ENCODE measurements at places on chromosomes 13 and 19.

DNA sequence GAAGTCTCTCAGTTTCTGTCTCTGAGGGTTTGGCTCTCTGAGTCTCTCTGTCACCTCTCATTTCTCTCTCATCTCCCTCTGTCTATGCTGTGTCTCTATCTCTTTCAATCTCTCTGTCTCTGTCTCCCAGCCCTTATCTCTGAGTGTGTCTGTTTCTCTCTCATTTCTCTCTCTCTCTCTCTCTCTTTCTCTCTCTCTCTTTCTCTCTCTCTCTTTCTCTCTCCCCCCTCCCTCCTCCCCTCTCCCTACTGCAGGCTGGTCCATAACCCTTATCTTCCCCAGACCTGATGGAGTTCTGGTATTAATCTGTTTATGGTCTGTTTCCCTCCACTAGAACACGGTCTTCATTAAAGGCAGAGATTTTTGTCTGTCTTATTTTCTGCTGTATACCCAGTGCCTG lies 1.3 kb upstream of the PVR start:
- DNase-seq, result no peak

DNA sequence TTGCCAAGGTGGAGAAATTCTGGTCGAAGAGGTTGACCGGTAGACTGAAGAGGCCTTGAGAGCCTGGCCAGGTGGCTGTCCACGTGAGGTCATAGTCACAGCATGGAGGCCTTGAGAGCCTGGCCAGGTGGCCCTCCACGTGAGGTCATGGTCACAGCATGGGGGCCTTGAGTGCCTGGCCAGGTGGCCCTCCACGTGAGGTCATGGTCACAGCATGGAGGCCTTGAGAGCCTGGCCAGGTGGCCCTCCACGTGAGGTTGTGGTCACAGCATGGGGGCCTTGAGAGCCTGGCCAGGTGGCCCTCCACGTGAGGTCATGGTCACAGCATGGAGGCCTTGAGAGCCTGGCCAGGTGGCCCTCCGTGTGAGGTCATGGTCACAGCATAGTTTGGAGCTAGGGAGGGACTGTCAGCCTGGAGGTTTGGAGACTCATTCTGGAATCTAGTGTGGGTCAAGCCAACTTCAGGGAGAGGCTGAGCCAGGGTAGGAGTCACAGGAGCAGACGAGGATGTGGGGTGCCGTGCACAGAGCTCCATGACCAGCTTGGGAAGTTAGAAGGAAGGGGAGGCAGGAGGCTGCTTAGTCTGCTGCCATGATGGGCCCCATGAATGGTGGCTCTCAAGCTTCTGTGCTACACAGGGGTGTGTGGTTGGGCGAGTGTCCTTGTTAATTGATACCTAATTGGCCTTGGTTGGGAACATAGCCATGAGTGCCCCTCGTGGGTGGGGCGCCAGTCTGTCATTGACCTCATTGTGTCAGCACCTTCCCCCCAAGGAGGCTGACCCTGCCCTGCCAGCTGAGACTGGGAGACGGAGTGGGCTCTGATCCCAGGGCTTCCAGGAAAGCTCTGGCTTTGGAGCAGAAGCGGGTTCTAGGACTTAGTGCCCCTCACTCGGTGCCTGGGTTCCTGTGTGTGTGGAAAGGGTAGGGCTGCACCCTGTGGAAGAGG lies 4.0 kb downstream of the LENG9 start:
- DNase-seq, result no peak

GRCh38 chr13:89686171-89686570 lies 1661.3 kb upstream of the MIR17HG start:
- DNase-seq, result no peak

- no peak for DNase-seq
Observed at GRCh38 chr13:23870356-23871140, 18.7 kb downstream of the MIPEP start.

DNA sequence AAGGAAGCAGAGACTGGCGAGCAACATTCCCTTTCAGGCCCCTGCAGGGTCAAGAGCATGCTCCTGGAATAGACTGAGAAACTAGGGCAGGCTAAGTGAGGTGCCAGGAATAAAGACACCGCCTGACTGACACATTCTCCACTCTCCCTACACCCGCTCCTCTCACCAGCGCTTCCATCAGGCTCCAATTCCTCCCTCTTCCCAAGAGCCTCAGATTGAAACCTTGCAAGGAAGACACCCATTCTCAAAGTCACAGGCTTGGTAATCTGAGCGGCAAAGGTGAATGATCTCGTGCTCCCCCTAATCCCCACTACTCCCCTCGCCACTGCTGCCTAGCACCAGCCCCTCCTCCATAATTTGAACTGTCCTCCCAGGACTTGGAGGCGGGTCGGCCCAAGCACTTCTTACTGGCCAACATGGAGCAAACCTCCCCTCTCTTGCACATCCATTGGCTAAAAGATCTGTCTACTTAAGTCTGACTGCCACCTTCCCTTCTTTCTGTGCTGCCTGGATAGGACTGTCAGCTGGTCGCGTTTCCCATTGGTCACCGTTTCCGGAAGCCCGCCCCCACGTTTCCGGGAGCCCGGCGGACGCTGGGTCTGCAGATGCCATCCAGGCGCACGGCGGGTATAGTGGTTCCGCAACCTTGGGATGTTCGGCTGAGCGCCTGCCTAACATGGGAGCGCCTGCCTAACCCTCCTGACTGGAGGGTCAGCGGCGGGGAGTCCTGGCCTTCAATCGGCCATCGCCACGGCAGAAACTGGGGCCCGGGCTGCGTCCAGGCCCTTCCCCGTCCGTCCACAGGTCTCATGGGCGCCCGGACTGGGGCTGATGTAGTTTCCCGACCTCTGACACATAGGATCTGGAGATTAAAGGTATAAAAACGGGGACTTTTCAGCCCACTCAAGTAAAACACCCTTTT lies 33.6 kb downstream of the ZNF383 start:
- DNase-seq, result peak; percentile 79

Data from fibroblast of skin of left biceps (primary cell).